ENCODE measurements at places on chromosomes 2 and 18.

- DNase-seq: no peak
These were observed 51.2 kb downstream of the MTCL1 start for GRCh38 chr18:8756571-8756970.

DNA sequence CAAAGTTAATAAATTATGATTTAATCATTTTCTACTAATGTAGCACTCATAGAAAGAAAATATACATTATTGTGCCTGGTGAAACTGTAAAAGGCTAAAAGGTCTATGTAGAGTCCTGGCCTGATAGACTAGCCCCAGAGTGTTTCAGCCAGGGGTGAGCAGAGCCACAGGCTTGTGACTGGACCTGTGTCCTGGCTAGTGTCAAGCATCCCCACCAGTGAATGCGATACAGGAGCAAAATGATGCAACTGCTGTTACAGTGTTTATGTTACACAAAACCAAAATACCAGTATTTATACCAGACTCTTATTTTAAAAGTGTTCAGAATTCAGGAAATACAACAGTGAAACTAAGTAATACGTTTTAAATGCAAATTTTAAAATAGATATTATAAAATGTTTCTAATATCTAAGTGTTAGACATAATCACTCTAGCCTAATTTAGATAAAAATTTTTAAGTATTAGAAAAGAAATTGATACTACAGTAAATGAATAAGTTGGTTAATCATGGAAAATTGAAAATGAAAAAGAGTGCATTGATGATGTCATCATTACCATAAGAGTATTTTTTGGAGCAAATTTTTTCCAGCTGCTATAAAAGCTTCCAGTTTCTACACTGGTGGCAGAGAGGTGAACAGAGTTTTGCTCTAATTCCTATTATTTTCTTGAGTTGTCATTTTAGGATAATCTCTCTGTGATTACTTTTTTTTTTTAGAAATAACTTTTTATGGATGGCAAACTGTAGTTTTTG lies 6.2 kb upstream of the TSPYL6 start:
- no peak for DNase-seq

DNA sequence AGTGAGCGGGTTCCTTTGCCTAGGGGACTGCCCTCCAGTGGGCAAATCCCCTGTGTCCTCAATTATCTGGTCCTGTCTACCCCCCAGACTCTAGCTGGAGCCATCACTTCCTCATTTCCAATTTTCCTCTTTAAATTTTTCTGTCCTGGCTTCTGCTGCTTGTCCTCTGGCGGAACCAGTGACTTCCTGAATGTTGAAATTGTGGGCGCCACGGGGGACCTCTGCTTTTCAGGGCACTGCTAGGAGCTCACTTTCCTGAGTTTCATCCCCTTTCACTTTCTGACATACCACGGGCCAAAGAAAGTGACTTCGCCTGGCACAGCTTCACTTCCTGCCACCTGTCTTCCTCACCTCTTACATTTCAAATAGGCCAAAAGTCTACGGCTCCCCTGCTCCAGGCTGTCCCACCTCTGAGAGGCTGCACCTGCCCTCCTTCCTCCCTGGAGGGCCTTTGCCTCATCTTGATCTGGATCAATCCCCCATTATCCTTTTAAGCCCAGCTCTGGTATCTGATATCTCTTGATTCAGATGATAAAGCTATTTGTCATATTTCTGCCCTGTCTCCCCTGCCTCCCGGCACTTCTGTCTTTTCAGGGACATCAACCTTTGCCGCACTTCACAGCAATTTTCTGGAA lies 1.4 kb upstream of the MARCO start:
- no peak for DNase-seq

GRCh38 chr2:10584843-10585475 lies 104.8 kb downstream of the NOL10 start:
- DNase-seq: peak; percentile 84

GRCh38 chr2:9055471-9055870 lies 52.0 kb upstream of the MBOAT2 start:
- no peak for DNase-seq

DNA sequence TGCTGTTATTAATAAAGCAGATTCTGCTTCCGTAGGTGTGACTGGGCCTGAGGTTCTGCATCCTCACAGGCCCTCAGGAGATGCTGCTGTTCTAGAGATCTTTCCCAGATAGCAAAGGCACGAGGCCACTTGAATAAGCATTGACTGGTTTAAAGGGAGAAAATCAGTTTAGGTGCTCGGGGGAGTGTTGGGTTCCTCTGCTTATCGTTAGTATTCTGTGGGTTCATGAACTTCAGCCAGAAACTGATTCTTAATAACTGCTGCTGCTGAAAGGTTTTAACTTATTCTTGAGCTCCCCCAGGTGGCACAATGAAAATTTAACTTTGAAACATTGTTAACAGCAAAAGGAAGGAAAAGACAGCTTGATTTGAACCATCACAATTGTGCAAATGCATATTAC lies 56.9 kb downstream of the ITGA6 start:
- no peak for DNase-seq

- DNase-seq: no peak
These were observed 95.5 kb downstream of the THNSL2 start for GRCh38 chr2:88265352-88266303.

DNA sequence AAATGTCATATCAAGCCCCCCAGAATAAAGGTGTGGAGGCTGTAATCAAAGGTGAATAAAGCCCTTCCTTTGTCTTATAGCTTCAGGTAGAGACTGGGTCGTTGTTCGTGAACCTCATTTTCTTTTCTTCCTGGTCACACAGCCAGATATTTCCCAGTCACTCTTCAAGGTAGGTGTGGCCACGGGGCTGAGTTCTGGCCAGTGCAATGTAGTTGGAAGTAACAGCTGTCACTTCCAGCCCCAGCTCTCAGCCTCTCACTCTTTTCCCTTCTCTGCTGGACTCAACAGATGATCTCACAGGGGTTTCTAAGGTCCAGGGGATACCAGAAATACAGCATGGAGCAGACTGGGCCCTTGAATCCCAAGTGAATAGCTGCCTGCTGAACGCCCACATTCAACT lies 15.8 kb upstream of the TRPM8 start:
- no peak for DNase-seq

- no peak for DNase-seq
These were observed 127.7 kb upstream of the LRRTM4 start for GRCh38 chr2:77649856-77650255.

DNA sequence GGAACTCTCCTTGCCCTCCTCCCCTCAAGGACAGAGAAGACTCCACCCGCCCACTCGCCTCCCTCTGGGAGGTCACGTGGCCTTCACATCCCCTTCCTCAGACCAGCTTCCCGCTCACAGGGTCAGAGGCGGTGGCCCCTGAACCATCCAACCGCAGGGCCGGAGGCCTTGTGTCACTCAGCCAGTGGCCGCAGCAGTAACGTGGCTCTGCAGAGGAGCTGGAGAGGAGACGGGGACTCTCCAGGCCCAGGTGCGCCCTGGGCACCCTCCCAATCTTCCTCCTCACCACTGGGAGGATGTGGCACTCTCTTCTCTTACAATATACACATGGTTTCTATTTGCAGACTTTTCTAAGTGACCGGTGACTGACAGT lies 161.7 kb downstream of the TWIST2 start:
- no peak for DNase-seq

GRCh38 chr2:170313347-170313991 lies 135.5 kb downstream of the MYO3B start:
- DNase-seq: no peak

GRCh38 chr2:25201794-25202193 lies 33.4 kb upstream of the POMC start:
- no peak for DNase-seq

DNA sequence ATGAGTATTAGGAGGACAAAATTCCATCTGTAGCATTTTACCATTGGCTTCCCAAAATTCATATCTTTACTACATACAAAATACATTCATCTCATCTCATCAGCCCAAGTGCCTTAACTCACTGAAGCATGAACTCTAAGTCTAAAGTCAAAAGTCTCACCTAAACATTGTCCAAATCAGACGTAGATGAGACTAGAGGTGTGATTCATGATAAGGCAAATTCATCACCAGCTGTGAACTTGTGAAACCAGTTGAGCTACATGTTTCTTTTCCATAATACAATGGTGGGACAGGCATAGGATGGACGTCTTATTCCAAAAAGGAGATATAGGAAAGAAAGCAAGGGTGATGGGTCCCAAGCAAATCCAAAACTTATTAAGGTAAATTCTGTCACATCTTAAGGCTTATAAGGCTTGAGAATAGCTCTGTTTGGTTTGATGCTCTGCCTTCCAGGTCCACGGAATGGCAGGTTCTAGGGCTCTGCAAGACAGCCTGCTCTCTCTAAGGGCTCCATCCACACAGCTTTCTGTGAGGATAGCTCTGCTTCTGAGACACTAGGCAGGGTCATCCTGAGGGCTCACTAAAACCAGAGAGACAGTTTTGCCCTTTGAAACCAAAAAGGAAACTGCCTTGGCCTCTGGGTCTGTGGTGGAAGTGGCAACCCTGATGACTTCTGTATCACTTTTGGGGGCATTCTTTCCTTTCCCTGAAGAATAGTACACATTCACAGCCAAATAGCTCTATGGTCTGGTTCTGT lies 9.6 kb downstream of the IFIH1 start:
- DNase-seq: no peak

DNA sequence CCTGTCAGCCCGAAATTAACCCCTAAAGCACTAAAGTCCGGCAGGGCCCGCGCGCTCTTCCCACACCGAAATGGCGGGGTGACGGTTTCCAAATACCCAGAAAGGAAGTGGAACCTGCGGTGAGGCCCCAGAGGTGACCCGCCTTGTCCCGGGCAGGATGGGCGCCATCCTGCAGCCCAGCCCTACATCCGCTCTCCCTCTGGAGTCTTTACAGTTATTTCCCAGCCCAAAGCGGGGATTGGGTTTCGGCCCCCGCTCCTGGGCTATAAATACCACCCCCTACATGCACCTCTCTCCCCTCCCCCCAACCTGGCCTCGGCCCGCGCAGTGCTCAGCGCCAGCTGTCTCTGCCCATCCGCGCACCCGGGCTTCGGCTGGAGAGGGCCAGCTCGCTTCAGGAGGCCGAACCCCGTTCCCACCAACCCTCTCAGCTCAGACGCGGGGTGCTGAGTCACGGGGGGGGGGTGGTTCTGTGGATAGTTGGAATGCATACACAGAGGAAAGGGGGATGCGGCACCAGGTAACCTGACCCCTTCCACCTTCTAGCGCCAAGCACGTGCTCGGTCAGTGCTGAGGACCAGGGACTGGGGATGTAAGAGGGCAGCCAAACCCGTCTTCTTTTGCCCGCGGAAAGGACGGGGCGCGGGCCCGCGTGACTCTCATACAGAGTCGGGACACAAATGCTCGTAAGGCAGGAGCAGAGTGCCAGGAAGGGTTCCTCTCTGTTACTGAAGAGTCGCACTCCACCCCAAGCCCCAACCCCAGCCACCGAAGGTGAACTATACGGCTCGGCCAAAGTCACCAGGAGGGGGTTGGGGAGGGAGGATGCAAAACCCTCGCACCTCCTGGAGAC lies at the start of gene TUBA4B:
Gene TUBA4B, plus strand, starts transcription at position 344 of the 853 bp plus-strand sequence. Its CDS starts 165 bp downstream, at position 509.
- no peak for DNase-seq

DNA sequence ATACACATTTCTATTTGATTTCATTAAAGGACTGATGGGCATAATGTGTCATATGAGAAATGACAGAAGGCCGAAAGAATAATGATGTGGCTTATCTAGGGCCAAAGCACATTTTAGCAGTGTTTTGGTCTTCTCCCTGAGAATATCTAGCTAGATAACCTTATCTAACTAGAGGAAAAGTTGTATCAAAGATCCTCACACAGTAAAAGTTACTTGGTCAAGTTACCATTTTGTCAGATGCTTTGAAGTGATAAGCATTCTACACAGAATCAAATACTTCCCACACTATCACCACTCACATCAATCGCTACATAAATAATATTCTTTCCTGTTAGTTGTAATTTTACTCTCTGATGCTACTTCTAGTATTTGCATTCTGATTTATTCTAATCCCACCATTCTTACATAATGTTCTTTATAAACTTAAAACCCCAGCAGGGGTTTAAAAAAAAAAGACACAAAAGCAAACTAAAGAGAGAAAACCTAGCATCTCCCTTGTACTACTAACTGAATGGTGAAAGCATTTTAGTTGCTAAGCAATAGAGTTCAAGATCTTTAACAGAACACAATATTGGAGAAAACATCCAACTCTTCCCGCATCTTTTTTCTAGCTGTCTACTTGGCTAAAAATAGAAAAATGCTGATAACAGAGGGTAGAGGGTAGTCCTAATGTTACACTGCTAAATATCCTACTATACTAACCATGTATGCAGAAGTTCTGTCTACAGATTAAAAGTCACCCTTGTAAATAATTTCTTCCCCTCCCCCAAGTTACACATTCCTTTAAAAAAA lies 8.0 kb downstream of the XPO1 start:
- no peak for DNase-seq

DNA sequence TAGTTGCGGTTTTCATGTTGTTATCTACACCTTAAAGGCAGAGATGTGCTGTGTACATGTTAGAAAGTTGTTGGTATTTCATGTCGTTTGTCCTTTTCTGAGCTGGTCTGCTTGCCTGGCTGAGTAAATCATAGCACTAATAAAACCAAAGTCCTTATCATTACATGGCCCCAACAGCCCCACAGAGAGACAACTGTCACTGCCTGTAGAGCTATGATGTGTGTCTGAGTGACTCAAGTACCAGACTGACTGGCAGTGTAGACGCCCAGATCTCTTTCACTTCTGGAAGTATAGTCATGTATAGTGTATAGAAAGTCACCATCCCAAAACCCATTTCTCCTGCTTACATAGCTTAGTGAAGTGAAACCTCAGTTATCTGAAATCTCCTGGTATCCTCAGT lies 4.3 kb downstream of the SOCS6 start:
- DNase-seq: no peak

- DNase-seq: no peak
These were observed 19.7 kb downstream of the ZBTB14 start for GRCh38 chr18:5275872-5276271.

DNA sequence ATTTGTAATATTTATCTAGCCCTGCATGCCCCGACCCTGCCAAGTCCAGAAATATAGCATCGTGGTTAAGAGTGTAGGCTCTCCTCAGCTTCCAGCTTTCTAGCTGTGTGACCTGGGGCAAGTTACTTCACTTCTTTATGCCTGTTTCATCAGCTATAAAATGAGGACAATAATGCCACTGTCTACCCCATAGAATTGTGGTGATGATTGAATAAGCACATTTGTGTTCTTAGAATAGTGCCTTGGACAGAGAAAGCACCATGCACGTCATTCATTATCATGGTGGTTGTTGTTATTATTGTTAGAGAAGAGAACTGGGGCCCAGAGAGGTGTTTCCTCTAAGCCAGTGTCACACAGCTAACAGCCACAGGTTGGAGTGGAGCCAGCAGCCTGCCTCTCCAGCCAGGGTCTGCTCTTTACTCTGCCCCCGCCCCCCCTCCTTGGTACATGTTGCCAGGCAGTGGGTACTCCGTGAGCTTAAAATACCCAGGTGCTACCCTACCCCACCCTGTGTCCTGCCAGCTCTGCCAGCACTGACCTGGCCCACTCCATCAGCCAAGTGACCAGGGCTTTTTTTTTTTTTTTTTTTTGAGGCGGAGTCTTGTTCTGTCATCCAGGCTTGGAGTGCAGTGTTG lies 202.1 kb downstream of the CTIF start:
- DNase-seq: no peak

Data from retinal pigment epithelial cell (primary cell).